Sigmoid colon (tissue), 7 donors: ENCODE measurements at places on chromosomes 2 and 18.
A peak's percentile ranks its signal among the peaks of the same experiment; 100 is the strongest.

- peak; percentile 7 for DNase-seq
Observed at GRCh38 chr2:9382604-9383235, 40.6 kb downstream of the ITGB1BP1 start.

DNA sequence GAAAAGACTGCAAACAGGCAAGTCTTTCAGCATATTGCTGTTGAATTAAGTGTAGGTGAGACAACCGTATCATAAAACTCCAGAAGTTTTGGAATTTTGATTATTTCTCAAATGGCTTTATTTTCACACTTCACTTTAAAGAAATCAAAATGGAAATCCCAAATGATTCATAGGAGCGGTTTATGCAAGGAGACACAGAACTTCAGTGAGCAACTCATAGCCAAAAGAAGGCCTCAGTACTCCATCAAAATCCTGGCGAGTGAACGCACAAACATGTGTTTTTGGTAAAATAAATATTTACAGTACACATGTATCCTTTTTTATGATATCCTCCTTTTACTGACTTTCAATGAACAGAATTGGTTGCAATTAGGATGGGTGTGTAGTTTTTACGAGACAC is 140.4 kb upstream of the APCDD1 start:
- no peak for DNase-seq

DNA sequence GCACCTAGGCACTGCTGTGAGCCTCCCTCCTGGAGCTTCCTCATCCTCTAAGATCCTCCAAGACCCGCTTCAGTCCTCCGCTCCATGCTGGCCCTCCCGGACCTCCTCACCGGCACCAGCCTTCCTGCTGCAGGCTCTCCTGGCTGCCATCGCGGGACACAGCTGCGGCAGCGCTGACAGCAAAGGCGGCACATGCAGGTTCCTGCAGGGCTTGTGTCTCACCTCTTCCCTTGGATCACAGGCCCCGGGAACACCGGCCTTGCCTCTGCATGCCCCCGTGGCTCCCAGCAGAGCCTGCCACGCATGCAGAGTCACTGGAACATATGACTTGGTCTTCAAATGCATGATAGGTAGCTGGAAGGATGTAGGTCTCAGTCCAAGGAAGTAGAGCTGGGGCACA is 67.2 kb downstream of the PTGR3 start:
- DNase-seq = no peak

DNA sequence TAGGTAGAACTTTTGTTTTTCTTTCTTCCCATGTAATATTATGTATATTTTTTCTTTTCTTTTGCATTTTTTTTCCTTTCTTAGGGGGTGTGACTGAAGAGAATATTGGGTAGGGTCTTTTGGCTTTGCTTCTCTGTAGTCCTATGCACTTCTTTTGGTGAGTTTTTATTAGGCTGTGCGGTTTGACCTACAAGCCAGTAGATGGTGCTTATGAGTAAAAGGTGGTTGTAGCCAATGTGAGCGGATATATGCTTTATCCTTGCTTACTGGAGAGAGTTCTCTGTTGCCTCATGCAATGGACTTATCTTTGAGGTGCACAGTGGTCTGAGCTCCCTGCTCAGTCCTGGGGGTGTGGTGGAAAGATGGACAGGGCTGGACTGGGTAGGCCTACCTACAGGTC is 52.7 kb downstream of the DSEL start:
- no peak for DNase-seq

GRCh38 chr2:45263147-45263546 is 253.9 kb upstream of the SIX2 start:
- no peak for DNase-seq

DNA sequence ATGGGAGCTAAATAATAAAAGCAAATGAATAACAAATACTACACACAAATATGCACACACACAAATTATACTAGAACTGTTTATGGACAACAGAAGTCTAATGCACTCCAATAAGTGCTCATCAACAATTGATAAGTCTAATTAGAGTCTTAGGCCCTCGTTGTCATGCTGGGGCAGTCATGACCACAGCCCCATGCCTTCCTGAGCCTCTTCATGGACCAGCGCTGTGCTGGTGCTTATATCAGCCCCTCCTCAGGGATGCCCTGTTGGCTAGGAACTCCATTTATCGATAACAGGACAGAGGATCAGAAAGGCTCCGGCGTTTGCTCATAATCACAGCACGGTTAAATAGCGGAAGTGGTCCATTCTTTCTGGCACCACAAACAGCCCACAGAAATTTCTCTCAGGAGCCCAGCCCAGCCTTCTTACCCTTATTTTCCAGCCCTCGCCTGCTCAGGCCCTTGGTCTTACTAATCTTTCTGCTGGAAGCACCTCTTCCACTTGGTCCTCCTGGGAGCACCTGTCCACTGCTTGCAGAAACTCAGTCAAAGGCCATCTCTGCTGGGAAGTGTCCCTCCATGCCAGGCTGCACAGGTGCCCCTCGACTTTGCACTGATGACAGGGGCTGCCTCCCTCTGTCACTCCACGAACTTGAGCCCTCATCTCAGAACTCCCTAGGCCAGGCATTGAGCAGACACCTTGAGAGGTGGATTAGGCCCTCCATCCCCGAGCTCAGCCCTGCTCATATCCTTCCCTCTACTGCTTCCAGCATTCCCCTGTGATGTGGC is 500.2 kb upstream of the HS6ST1 start:
- DNase-seq = no peak

DNA sequence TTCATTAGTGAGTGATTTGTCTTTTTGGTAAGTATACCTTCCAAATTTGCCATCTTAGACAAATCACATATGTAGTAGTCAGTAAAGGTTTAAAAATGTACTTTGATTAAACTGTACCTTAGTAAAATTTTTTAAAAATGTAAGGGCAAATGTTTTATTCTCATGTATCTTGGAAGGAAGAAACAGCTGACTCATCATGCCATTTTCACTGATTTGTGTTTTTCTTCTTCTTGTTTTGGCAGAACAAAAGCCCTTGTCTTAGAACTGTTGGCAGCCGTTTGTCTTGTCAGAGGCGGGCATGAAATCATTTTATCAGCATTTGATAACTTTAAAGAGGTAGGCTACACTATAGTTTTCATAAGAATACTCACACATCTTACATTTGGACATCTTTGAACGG is 136.5 kb downstream of the PRPF40A start:
- no peak for DNase-seq

- DNase-seq = no peak
Observed at GRCh38 chr2:54553775-54554174, 97.6 kb downstream of the SPTBN1 start.

DNA sequence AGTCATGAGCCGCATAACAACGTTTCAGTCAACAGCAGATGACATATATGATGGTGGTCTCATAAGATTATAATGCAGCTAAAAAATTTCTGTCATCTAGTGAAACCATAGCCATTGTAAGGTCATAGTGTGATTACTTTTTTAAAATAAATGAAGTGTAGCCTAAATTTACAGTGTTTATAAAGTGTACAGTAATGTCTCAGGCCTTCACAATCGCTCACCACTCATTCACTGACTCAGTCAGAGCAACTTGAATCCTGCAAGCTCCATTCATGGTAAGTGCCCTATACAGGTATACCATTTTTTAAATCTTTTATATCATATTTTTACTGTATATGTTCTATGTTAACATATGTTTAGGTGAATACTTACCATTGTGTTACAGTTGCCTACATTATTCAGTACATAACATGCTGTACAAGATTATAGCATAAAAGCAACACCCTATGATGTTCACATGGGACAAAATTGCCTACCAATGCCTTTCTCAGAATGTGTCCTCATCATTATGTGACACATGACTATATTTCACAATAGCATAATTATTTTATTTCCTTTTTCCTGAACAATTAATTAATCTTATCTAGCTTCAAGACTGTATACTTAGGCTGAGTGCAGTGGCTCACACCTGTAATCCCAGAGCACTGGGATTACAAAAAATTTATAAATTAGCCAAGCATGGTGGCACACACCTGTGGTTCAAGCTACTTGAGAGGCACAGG is 1115.9 kb upstream of the ZEB2 start:
- DNase-seq = no peak

GRCh38 chr2:95314964-95315611 is 17.9 kb downstream of the KCNIP3 start:
- no peak for DNase-seq

- DNase-seq = peak; percentile 72
Observed at GRCh38 chr18:12318334-12318697, 10.3 kb downstream of the TUBB6 start.

GRCh38 chr2:112887964-112888749 is 22.8 kb upstream of the IL37 start:
- DNase-seq = no peak

DNA sequence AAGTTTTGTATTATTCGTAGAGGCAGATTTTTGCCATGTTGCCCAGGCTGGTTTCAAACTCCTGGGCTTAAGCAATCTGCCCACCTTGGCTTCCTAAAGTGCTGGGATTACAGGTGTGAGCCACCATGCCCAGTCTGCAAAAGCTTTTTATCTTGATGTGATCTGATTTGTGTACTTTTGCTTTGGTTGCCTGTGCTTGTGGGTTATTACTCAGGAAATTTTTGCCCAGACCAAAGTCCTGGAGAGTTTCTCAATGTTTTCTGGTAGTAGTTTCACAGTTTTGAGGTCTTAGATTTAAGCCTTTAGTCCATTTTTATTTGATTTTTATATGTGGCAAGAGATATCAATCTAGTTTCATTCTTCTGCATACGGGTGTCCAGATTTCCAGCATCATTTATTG is 42.4 kb downstream of the SYT4 start:
- no peak for DNase-seq

DNA sequence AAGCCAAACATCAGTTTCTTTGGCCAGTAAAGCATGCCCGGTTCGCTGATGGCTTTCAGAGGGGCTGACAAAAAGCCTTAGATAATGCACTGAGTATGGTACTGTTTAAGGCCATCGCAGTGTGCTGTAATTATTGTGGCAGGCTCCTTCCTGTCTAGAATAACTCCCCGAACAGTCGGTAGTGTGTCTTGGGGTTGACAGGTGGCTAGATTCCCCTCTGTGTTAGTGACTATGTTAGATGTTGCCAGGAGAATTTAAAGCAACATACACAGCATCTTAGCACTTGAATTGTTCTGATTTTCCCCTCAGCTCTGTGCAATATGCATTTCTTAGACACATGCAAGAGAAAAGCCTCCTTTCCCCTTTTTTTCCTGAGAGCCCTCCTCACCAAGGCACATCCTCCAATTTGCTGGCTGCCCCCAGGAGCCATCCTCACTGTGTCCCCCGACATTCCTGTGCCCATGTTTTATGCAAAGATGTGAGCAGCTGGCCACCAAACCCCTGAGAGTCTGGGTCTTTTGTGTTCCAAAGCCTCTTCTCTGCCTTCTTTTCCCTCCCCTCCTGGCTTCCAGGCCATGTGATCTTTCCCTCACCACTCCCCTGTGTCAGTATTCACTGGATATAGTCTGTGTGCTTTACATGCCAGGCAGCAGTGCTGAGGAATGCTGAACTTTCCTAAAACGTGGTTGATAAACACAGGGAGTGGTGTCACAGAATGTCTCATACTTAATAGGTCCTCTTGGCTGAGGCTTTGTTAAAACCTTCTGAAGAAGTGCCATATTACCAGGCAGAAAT is 331.5 kb downstream of the HRH4 start:
- DNase-seq = no peak

GRCh38 chr2:104599787-104600510 is 254.0 kb upstream of the POU3F3 start:
- no peak for DNase-seq
